ENCODE measurements at places on chromosomes 1 and 21.

DNA sequence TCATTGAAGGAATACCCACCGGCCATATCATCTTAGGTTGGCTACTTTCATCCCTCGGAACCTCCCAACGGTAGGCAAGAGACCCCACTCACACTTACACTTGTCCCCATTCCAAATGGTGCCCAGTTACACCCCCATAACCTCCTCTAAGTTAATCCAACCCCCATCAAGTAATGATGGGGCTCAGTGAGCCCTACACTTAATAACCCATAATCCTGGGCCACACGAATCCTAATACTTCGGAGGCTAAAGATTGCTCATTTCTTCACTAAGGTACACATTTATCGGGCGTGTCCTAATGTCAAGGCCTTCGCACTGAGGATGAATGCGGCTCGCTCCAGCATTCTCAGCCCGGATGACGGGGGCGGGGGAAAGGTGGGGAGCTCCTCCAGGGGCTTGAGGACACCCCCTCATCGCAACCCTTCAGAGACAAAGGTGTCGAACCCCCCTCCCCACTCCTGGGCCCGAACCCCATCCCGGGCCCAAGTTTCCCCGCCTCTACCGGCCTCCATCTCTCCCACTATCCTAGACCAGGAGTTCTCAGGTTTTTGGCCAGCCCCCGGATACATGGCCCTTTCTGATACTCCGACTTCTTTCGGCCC lies 435 bp downstream of the ILF2 start:
- no peak for DNase-seq

DNA sequence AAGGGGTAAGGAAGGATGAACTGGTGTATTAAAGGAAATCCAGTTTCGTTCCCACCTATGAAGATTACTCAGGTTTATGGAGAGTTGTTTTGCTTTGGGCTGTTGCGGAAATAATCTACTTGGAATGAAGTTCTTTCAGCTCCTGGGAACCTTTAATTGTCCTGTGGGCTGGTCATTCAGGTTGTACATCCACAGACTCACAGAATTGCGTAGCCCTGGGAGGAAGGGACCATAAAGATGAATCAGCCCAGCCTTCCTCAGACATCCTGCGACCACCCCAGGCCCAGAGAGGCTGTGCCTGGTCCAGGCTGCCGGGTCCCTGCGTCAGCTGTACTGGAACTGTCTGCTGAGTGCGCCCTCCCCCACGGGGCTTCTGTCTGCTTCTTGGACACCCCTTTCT lies 72.7 kb downstream of the GALNT2 start:
- DNase-seq: no peak

GRCh38 chr1:94792473-94793295 lies 27.5 kb upstream of the SLC44A3 start:
- DNase-seq: peak; percentile 35

DNA sequence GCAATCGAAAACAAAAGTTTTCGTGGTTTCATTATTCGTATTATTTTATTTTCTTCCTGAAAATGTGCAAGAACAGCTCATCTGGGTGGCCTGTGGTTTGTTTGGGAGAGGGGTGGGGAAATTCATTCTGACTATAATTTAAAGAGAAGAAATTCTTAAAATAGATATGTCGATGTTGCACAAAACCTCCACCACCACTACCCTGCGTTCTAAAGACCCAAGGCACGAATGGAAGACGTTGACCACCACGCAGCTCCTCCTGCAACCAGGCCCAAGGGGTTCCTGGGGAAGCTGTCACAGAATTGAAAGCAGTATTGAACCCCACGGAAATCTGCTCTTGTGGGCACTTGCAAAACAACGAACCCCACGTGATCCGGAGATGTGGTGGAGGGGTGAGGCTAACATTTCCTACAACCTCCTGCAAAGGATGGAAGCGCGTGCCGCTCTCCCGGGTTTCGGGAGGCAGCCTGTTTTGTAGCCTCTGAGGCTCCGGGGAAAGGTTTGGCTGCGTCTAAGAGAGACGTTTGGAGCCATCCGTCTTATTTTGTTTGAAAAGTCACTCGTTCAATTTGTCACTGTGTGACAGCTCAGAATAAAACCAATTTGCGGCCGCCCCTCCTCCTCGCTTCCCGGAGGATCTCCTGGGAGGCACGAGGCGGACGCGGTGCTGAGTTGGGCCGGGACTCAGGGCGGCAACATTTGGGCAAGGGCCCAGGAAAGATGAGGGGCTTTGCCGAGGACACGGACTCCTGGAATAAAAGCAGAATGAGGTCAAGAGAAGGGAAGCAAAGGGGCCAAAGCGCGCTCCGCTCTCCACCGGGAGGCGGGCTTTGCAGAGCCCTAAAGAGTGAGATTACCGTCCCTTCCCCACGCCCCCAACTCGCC lies 810 bp upstream of the HLX start:
- DNase-seq: no peak

DNA sequence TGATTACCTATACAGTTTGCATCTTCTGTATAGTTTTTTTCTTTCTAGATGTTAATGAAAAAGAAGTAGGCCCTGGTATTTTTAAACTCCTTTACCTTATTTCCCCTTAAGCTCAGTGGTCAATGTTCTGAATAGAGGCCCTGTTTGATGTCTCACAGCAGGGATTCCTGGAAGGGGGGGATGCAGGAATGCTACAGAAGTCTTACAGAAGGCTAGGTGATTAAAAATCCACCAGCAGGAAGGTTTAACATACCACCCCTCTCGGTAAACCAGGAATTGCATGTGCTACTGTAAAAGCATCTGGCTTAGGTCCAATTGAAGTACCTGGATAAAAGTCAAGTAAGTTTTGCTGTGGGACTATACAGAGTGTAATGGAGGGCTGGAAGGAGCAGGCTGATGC lies 78.3 kb downstream of the NOS1AP start:
- no peak for DNase-seq

- DNase-seq: no peak
Measured at GRCh38 chr21:16307256-16307655, 577.5 kb downstream of the USP25 start.

GRCh38 chr1:95259245-95259644 lies 25.2 kb downstream of the RWDD3 start:
- DNase-seq: no peak

GRCh38 chr1:208807446-208808127 lies 563.4 kb upstream of the PLXNA2 start:
- DNase-seq: no peak

- DNase-seq: no peak
Measured at GRCh38 chr1:167120899-167121298, 27.0 kb downstream of the STYXL2 start.

DNA sequence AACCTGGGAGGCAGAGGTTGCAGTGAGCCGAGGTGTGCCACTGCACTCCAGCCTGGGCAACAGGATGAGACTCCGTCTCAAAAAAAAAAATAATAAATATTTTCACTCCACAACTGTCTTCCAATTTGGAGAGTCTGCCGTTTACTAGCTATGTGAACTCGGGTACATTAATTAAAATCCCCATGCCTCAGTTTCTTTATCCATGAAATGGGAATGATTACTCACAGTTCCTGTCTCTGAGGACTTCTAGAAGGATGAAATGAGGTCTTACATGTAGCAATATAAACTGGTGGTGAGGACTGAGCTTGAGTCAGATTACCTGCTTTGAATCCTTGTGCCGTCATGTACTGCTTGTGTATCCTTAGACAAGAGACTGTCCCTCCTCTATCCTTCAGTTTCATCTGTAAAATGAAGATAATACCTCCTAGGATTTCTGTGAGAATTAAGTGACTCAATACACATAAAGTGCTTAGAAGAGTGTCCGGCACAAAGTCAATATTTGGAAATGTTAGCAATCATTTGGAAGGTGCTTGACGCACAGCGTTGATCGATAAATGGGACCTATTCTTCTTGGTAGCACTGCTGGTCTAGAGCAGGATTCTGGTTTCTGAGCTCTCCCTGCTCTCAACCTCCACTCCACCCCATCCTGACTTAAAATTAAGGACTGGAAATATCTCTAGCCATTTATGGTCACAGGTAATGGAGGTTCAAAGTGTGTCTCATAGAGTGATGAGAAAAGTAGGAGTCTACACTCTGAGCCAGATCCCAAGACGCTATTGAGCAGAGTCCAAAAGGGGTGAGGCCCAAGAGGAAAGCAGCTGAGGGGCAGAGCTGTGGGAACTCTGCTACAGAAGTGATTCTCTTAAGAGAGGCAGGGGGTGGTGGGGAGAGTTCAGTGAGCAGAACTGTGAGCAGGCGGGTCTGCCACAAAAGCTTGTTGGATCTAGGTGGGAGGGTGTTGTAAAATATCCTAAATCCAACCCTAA lies 11.6 kb upstream of the DDI2 start:
- DNase-seq: no peak

DNA sequence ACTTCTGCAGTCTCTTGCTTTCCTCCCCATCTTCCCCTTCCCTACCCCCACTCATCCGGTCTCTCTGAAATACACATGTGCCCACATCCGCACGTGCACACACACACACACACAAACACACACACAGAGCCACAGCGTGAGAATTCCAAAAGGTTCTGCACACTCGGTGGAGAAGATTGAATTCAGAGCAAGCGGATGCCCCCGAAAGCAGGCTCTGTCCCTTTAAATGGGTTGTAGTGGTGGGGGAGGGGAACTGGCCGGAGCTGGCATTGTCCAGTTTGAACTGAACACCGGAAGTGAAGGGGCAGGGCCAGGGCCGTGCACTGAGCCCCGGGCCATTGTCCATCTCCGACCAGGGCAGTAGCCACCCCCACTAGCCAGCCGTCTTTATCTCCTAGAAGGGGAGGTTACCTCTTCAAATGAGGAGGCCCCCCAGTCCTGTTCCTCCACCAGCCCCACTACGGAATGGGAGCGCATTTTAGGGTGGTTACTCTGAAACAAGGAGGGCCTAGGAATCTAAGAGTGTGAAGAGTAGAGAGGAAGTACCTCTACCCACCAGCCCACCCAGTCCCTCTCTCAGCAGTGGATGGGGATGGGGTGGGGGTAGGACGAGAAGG lies 1.3 kb upstream of the LIN28A start:
- peak; percentile 26 for DNase-seq

GRCh38 chr1:10539411-10540043 lies 64.8 kb downstream of the PEX14 start:
- DNase-seq: no peak

GRCh38 chr1:147210987-147211386 lies 14.2 kb downstream of the FMO5 start:
- DNase-seq: no peak

DNA sequence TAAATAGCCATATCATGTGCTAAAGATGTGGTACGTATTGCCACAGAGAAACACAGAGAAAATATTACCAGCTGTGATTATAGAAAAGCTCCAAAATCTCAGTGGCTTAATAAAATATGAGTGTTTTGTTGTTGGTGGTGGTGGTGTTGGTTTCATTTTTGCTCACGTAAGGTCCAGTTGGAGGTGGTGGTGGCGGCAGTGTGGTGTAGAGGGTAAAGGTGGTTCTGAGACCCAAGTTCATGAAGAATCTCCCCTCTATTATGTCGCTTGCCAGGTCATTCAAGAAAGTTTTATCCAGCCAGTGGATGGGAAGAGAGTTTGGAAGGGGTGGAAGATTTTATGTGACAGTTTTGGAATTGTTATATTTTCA lies 217.6 kb upstream of the SAMSN1 start:
- no peak for DNase-seq

GRCh38 chr1:207838156-207839082 lies 72.5 kb downstream of the CD34 start:
- peak; percentile 95 for DNase-seq

DNA sequence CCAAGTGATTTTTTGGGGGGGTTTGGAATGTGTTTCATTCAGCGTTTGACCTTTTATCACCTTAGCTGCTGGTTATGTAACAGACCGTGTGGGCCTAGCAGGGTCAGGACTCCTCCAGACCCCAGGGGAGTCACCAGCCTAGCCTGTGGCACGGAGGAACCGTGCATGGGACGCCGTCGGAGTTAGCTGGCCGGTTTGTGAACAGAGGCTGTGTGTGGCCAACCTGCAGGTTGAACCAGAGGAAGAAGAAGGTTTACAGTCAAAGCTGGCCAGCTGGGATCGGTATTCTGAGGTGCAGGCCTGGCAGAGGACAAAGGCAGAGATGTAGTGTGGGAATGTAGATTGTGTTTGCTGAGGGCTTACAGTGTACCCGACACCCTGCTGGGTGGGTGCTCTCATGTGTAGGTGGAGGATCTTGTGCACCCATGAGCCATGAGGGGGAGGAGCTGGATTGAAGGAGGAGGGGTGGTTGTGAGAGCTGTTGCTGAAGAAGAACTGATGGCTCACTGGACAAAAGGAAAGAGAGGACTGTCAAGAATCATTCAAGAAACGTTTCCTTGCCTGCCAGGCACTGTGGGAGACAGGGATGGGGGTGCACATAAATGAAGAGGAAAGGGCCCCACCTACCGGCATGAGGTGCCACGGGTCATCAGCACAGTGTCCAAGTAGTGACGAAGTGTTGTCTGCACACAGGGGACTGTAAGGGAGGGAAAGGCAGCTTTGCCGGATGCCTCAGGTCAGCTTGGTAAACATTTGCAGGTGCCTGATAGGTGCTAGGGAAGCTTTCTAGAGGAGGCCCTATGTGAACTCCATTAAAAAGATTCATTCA lies 40.0 kb upstream of the PWP2 start:
- DNase-seq: no peak

DNA sequence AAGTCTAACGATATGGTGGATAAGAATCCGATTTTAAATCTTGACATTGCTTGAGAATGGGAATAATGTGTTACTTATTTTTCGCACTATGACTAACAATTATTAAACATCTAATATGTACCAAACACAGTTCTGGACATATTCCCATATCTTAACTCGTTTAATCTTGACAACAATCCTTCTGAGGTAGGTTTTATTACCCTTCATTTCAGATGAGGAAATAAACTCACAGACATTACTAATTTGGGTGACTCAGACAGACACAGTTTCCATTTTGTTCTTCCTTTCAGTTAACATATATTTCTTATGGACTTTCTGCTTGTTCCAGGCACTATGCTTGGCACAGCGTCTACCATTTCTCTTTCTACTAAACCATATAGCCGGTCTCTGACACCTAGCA lies 244.8 kb downstream of the SMYD3 start:
- DNase-seq: no peak

GRCh38 chr1:82901561-82901960 lies 1097.4 kb downstream of the TTLL7 start:
- DNase-seq: no peak

GRCh38 chr1:94927405-94928175 lies 680 bp upstream of the CNN3 start:
- DNase-seq: peak; percentile 34

GRCh38 chr1:220123889-220124288 lies 30.0 kb downstream of the IARS2 start:
- no peak for DNase-seq

GRCh38 chr1:184820218-184820750 lies 65.6 kb upstream of the EDEM3 start:
- no peak for DNase-seq

DNA sequence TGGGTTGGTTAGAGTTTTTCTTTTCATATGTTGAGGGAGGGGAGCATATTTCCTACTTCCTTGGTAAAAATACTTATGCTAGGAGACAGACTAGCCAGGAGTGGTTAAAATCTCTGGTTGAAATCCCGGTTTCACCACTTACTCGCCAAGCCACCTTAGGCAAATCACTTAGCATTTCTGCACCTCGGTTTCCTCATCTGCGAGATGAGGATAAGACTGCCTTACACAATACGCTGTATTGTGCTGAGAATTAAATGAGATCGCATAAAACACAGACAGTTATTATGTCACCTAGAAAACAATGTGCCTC lies 1.4 kb downstream of the IFFO2 start:
- no peak for DNase-seq

Data from testis (tissue), 5 donors.